ENCODE measurements at places on chromosomes 4 and X. TPM values are rescaled to one million over a fixed set of nuclear protein-coding genes. Genes with fewer than 3 reads are reported as not detected.

DNA sequence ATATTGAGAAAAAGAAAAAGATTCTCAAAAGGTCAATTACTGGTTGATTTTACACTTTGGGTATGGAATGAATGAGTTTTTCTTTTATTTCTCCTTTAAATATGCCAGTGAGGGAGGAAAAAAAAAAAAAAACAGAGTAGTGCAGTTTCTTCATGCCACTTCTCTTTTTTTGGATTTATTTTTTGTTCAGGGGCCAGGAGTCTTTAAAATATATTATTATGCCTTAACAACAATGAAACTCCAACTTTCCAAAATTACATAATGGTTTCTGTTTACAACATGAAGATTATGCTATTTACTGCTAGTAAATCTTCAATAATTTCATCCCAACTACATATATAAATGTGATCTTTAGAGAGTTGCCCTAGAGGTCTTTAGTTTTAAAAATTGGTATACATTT lies 31.9 kb downstream of the DTHD1 start:
- DNase-seq, result no peak

DNA sequence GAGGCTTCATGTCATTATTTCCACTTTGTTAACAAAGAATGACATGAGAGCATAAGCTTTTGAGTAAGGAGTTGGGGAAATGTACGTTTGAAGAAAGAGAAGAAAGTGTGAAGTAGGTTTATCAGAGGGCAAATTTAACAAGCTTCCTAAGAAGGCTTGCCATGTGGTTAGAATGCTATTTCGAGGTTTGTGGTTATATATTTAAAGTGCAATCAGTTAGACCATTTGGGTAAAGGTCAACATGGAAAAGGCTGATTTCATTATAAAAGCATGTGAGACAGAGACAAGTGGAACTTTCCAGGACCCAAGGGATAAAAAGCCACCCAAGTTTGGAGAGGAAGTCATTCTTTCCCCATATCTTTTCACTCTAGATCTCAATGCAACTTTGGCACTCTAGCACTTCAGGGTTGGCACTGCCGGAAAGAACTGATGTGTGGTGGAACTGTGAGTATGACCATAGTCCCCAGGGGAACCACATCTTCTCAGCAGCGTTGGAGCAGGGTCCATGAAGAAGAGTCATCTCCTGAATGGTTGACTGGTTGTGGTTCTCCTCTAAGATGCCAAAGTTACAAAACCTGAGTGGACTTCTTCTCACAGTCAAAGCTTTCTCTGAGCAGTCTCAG lies 529.9 kb downstream of the MID1IP1 start:
- no peak for DNase-seq

GRCh38 chr4:173160871-173161270 lies 7.7 kb upstream of the GALNT7 start:
- DNase-seq, result no peak

DNA sequence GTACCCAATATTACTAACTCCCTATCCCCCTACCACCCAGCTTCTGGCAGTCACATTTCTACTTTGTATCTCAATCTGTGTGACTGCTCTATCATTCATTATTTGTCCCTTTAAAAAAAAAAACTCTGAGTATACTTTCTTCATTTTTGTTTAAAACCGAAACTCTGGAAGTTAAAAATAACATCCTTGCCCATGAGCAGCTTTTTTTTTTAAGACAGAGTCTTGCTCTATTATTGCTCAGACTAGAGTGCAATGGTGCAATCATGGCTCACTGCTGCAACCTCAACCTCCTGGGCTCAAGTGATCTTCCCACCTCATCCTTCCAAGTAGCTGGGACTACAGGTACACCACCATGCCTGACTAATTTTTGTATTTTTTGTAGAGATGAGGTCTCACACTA lies 15.8 kb downstream of the UBE2K start:
- DNase-seq, result no peak

Gene NKX3-2
- 0.18 TPM for total RNA-seq

Measured in aorta (tissue), 5 donors.